Frontal cortex (tissue), 4 donors: ENCODE measurements at places on chromosomes 3 and 15. TPM values are rescaled to one million over a fixed set of nuclear protein-coding genes. Genes with fewer than 3 reads are reported as not detected.
A peak's percentile ranks its signal among the peaks of the same experiment; 100 is the strongest.

Gene COL8A1
- 1.6 TPM for total RNA-seq

Gene ANKRD63
- 2.0 TPM for total RNA-seq

Gene GOLGA6L10
- total RNA-seq, result 2.0 TPM

Gene TLR9
- not detected for total RNA-seq

Gene SMAD6
- total RNA-seq, result 2.4 TPM

- peak; percentile 80 for DNase-seq
Observed at GRCh38 chr15:47717036-47717612, at the start of gene SEMA6D. SEMA6D (plus strand) TSS chr15:47717505; CDS start chr15:47759799, 42,294 bp downstream.

GRCh38 chr3:57064572-57064971, 4.1 kb downstream of the SPATA12 start:
- DNase-seq, result no peak

- no peak for DNase-seq
Observed at GRCh38 chr3:79531566-79532295, 236.1 kb downstream of the ROBO1 start.

- DNase-seq, result no peak
Observed at GRCh38 chr15:48058371-48058770, 62.4 kb upstream of the SLC24A5 start.

GRCh38 chr15:39692356-39693327, 90.0 kb downstream of the FSIP1 start:
- DNase-seq, result no peak

- DNase-seq, result no peak
Observed at GRCh38 chr3:34725774-34726173, 913.6 kb upstream of the ARPP21 start.

DNA sequence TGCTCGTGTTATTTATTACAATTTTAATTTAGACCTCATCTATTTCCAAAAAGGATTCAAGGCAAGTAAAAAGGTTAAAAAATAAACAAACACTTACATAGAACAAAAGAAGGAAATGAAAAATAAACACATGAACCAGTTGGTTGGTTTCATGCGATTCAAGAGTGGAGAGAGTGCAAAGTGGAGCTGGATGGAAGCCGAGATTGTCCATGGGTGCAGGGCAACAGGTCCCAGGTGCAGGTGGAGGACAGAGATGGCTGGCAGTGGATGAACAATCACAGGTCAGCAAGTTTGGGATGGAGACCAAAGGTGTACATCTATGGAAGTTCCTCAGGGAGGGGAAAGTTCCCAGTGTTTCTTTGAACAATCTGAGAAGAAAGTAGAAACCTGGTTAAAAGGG, 11.6 kb upstream of the SEMA5B start:
- DNase-seq, result no peak

- DNase-seq, result peak; percentile 49
Observed at GRCh38 chr3:10702961-10703740, 112.9 kb upstream of the SLC6A11 start.

GRCh38 chr15:90933301-90933700, 952 bp upstream of the HDDC3 start:
- DNase-seq, result no peak

GRCh38 chr3:157249606-157250005, 89.7 kb upstream of the CCNL1 start:
- no peak for DNase-seq

DNA sequence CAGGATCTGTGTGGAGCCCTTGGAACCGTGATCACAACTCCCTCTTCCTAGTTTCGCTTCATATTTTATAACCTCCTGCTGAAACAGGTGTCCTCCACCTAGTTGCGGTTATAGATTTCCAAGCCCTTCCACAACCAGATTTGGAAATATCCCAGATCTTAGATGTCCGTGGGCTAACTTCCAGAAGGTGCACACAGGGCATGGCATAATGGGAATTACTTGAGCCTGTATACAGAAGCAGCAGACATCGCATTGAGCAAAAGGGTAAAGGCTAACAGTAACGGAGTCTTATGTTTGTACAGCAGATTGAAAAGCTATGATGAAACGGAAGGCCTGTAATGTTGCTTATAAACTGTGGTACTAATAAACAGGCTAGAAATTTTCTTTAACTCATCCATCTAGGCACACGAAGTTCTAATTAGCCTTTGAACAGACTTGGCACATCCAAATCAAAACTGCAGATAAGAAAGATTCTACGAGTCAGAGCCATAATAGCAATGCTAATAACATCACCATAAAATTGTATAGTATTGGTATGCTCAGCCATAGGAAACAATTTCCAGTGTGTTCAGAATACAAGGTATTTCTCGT, 1.2 kb upstream of the USF3 start:
- DNase-seq, result peak; percentile 42
